Naive thymus-derived CD8-positive, alpha-beta T cell (primary cell): ENCODE measurements at places on chromosomes 11 and 22. TPM values are rescaled to one million over a fixed set of nuclear protein-coding genes. Genes with fewer than 3 reads are reported as not detected.

Gene C11orf86
- not detected for total RNA-seq

Gene DNHD1
- total RNA-seq = 62.8 TPM

DNA sequence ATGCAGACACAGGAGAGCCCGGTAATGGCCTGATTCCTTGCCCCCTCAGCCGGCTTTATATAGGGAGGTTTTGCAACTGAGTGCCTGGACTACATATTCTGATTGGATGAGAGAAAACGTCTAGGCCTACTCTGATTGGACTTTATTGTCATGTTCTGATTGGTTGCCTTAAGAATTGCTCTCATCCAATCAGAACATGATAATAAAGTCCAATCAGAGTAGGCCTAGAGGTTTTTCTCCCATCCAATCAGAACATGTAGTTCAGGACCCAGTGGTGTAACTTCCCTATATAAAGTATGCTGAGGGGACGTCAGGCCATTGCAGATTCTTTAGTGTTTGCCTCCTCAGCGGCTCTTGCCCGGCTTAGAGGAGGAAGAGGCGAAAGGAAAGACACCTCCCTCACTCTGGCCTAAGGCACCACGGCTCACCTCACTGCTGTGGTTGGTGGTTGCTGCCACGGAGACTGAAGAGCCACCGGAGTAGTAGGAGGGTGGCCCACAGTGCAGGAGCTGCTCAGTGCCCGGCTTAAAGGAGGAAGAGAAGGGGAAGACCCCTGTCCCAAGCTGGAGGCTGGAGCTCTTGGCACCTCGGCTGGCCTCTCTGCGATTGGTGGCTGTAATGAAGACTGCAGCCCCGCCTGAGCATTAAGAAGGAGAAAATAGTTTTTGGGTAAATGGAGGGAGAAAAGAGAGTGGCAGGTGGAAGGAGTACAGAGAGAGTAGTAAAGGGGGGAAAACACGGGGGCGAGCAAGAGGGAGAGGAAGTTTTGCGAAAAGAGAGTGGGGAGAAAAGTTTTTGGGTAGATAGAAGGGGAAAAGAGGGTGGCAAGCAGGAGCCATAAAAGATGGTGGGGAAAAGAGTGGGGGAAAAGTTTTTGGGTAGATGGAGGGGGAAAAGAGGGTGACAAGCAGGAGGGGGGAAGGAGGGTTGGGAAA lies 116.7 kb upstream of the SERPIND1 start:
- no peaks in the 10 kb centered on the region for H3K36me3 ChIP-seq
- no peaks in the 10 kb centered on the region for H3K4me1 ChIP-seq
- no peak overlapping the region for H3K4me3 ChIP-seq
- H3K27me3 ChIP-seq = peaks cover 5% of the 10 kb centered on the region
- H3K27ac ChIP-seq = no peak overlapping the region

DNA sequence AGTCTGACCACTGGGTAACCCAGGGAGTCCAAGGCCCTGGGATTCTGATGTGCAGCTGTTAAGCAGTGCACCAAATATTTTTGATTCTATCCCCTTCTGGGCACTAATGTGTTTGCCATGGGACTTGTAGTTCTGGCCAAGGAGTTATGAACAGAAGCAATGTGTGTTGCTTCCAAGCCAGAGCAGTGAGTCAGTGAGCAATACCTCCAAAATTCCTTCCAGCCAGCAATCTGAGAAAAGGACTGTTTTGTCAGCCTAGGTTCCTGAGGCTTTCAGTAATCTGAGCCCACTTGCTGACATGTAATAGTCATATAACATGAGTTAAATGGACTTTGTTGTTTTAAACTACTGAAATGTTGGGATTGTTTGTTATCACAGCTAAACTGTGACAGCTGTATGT lies 311.4 kb downstream of the NELL1 start:
- no peak overlapping the region for H3K4me3 ChIP-seq
- H3K4me1 ChIP-seq = no peaks in the 10 kb centered on the region
- DNase-seq = no peak
- H3K27me3 ChIP-seq = no peaks in the 10 kb centered on the region

Gene ACR
- total RNA-seq = not detected
